ENCODE measurements at places on chromosomes 2 and 18.

GRCh38 chr2:160245614-160246155 is 45.6 kb upstream of the ITGB6 start:
- no peak for DNase-seq

DNA sequence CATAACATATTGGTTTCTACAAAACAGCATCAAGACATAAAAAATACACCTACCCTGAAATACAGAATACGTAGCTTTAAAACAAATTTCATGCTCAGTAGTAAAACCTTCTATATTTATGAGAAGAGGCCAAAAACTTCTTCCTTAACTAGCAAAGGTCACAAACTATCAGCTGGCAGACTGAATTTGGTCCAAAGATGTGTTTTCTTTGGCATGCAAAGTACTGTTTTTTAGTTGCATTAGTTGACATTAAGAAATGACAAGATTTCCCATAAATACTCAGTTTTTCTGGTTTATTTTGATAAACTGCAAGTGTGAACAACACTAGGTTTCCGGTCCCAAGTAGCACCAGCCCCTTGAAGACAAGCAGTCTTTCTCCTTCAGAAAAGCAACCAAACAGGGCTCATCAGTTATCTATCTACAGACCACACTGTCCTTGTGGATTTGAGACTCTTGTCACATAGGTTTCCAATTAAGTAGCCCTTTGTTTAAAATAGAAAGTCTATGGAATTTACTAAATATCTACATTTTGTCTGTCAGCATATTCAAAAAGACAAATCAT is 35.6 kb downstream of the SLC25A12 start:
- DNase-seq: peak; percentile 75

- peak; percentile 4 for DNase-seq
These were observed 23.8 kb upstream of the TXNDC2 start for GRCh38 chr18:9861933-9862332.

DNA sequence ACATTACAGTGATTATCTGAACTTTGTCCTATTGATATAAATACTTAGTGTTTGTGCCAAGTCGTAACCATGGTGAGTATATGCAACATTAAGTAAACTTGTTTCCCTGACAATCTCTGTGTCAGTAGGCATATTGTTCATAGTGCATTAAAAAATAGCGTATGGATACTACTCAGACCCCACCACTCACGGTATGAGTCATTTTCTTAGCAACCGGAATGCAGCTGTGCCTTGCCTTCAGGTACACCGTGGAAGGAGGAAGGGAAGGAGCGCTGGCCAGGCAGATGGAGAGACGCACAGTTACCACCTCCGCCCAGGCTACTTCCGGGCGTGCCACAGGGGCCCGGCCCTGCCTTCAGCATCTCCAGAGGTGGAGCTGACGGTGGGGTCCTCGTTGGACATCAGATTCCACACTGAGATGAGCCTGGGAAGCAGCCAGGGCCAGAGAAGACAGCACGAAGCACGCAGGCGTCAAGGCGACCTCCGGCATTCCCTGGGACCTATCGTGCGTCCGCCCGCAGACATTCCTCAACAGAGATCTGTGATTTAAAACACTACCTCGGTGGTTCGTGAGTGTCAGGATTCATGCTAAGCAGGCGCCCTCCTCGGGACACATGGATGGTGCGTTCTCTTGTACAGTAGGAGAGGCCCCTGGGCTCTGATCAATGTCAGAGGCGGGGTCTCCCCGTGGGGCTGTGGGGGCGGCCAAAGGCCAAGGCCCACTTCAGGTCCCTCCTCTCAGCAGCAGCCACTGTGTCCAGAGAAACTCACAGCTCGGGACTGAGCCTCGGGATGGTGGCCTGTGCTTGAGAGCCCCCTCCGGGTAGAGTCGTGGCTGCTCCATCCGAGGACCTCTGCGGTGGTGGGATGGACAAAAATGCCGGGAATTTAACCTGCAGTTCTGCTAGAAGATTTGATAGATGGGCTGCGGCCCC is 82.2 kb upstream of the HDAC4 start:
- no peak for DNase-seq

DNA sequence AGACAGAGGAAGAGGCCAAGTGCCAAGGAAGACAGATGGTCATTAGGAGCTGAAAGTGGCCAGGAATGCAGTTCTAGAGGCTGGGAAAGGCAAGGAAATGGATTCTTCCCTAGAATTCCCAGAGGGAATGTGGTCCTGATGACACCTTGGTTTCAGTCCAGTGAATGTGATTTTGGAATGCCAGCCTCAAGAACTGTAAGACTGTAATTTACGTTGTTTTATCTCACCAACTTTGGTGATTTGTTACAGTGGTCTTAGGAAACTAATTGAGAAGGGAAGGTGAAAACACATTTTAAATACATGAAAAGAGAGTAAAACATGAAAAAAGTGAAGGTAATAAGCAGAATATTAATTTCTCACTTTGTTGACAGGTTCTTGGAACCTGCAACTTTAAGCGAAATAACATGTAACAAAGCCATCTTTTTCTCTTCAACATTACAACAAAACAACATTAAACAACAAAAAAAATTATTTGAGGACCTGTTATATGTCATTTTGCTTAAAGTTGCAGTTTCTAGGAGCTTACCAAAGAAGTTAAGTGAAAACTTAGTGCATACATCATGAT is 370.2 kb downstream of the METTL4 start:
- no peak for DNase-seq

GRCh38 chr2:172753610-172754009 is 18.0 kb downstream of the RAPGEF4 start:
- no peak for DNase-seq
